Retina (tissue), 1 donor: ENCODE measurements at places on chromosomes 7 and 10.

DNA sequence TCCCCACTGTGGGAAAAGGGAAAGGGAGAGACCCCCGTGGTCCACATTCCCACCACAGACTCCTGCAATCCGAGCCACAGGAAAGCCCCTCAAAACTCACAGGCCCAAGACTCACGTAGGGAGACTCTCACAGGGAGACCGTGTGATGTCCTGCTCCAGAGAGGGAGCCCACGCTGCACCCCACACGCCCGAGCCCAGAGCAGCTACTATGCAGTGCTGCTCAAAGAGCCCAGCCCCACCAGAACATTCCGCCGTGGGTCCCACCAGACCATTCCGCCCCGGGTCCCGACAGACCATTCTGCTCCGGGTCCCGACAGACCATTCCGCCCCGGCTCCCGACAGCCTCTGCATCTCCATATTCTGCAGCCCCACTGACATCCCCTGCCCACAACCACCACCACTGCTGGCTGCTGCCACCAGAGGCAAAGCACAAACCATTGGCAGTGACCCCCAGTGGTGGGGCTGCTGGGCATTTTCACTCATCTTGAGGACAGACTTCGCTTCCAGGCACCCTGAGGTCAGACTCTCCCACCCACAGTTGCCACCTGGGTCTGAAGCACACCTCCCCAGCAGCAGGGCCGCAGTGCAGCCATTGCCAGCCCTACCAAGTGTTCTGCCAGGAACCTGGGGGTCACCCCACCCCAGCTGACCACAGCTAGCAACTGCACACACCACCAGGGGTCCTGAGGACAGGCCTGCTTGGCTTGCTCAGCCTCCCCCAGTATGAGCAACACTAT lies 625.4 kb upstream of the FOXK1 start:
- no peak for DNase-seq

DNA sequence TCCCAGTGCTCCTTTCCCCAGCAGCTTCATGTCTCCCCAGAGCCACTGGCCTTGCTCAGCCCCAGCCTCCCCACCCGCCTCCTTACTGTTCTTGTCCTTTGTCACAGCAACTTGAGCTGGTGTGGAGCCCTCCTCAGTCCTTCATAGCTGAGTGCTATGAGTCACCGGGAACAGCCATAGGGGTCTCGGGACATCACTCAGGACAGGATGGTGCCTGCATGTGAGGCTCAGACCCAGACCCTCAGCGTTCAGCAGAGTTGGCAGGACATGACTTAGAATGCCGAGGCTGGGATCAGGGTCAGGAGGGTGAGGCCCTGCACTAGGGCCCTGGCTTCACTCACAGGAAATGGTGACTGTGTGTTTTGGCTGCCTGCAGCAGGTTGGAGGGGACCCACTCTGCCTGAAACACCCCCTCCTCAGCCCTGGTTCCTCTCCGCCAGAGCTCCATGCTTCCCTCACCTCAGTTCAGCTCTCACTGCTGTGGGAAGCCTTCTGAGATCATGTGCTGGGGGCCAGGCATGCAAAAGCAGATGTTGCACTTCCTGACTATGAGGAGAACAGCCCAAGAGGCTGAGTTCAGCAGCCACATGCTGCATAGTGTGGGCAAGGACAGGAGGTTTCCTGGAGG lies 40.7 kb upstream of the GJD4 start:
- no peak for DNase-seq

GRCh38 chr10:78942091-78942501 lies 126.7 kb upstream of the ZMIZ1 start:
- DNase-seq = no peak

DNA sequence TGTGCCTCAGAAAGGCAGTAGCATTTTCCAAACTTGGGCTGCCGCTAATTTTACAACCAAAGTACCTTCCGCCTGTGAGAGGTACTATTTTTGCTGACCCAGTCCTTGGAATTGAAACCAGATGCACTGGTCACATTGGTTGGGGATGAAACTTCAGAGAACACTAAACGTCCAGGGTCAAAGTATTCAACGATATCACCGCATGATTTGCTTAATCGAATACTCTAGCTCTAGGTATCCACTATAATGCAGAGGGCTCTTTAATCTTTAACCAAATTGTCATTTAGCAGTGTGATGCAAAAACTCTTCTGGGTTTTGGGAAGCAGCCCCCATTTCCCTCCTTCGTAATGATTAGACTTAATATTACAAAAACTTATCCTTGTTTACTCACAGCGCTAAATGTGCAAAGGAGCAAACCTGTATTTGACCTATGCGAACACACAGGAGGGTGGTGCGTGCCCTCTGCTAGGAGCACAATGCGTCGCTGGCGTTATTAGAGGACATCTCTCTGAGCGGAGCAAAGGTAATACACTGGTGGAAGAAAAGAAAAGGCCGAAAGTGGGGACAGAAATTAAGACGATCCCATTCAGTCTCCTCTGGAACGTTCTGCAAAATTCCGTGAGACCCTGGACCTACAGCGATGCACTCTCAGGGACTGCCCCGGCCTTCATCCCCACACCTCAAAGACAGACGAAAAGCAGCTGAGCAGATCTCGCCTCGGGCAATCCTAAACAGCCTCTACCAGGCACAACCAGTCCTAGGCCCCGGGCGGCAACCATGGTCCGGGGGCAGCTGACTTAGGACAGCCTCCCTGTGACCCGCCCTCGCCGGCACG lies 916 bp upstream of the EEPD1 start:
- no peak for DNase-seq

GRCh38 chr10:124604214-124605000 lies 139.8 kb downstream of the FAM53B start:
- DNase-seq = no peak

DNA sequence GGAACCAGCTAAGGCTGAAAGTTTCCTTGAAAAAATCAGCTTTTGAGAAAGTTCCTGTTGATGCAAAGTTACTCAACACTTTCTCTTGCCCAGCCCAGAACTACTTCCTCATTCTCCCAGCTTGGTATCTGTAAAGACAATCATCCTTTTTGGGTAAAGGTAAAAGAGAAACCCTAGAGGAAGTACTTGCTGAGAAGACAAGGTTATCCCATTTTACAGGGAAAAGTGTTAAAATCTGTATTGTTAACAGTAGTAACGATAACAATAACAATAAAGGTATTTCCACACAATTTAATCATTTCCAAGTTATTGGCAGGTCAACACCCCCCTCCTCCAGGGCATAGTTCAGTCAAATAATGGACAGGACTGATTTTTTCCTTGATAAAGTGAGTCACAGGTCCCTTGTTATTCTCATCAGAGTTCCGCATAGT lies 2.4 kb downstream of the ALOX5 start:
- no peak for DNase-seq

- peak; percentile 69 for DNase-seq
Measured at GRCh38 chr10:124670849-124671248, 73.3 kb downstream of the FAM53B start.
